ENCODE measurements at places on chromosomes 2 and 18. TPM values are rescaled to one million over a fixed set of nuclear protein-coding genes. Genes with fewer than 3 reads are reported as not detected.

Gene IL1F10
- not detected for polyA plus RNA-seq

Gene SEPTIN10
- polyA plus RNA-seq: 41.9 TPM

Gene RFX8
- 0.13 TPM for polyA plus RNA-seq

Gene EHBP1
- 17.6 TPM for polyA plus RNA-seq

Gene ANKRD62
- polyA plus RNA-seq: not detected

Gene ALLC
- polyA plus RNA-seq: not detected

Data from stomach (tissue), 19 donors.